T-helper 22 cell (primary cell): ENCODE measurements at places on chromosomes 2 and 18.

GRCh38 chr18:36352384-36352783 lies 54.9 kb downstream of the FHOD3 start:
- DNase-seq, result no peak

DNA sequence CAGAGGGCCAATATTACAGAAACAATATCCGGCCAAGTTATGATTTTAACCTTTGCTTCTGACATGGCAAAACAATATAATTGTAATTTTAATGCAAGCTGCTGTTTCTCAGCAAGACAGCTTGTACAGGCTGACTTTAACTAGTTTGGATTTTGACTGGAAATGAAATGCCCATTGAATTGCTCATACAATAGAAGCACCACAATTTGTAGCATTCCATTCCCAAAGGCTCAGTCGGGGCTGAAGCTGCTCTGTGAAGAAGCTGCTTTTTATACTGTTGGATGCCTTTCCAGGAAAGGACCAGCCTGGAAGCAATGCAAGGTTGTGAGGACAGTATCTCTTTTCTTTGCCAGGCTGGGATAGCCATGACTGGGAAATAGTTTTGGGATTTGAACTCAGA lies 677.0 kb upstream of the FANCL start:
- DNase-seq, result no peak

- no peak for DNase-seq
These were observed 8.4 kb upstream of the RNF125 start for GRCh38 chr18:32010124-32010721.

DNA sequence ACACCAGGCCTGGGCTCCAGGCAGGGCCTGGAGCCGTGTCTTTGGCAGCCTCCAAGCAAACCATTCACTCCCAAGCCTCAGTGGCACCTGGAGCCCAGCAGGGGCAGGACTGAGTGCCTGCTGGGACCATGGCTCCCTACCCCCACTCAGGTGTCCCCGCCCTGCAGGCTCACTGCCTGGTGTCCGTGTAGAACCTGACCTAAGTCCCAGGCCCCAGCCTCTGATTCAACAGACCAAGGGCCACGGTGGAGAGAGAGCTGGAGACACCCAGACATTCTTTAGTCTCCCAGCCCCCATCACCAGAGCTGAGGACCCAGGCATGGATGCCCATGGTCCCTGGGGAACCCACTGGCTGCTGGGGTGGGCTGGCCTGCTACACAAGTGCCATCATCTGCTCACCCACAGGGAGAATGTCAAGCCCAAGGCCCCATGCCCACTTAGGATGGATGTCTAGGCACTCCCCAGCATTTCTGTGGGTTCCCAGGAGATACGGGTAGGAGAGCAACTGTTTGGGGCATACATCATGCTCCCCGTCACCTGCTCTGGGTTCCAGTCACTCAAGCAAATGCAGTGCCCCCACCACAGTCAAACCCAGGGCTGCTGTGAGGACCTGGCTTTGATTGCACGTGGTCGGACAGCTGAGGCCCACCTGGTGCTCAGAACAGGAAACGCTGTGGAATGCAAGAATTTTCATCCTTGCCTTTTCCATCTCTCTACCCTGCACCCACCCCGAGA lies 42.9 kb upstream of the ATG16L1 start:
- DNase-seq, result no peak

- no peak for DNase-seq
These were observed 132.4 kb downstream of the BCL2 start for GRCh38 chr18:63187223-63187574.

GRCh38 chr2:171271971-171272436 lies 111.3 kb upstream of the TLK1 start:
- DNase-seq, result no peak

DNA sequence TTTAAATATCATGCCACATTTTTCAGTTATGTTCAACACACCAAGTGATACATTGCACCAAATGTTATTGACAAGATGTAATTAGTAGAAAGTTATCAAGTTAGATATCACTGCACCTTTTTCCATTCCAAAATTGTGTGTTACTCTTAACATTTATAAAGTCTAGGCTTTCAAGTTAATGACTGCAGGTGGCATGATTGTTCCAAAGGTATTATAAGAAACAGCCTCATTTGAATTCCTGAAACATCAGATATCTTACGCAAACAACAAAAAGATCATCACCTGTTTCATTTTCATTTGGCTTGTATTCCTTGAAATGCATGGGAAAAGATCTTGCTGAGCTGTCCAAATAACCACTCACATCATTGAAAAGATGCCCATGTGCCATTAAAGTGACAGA lies 1528.2 kb upstream of the ZEB2 start:
- no peak for DNase-seq

GRCh38 chr2:73987109-73987947 lies 2.6 kb downstream of the TET3 start:
- peak; percentile 11 for DNase-seq

- DNase-seq, result peak; percentile 17
These were observed 23.7 kb downstream of the TMEM127 start for GRCh38 chr2:96241900-96242611.

DNA sequence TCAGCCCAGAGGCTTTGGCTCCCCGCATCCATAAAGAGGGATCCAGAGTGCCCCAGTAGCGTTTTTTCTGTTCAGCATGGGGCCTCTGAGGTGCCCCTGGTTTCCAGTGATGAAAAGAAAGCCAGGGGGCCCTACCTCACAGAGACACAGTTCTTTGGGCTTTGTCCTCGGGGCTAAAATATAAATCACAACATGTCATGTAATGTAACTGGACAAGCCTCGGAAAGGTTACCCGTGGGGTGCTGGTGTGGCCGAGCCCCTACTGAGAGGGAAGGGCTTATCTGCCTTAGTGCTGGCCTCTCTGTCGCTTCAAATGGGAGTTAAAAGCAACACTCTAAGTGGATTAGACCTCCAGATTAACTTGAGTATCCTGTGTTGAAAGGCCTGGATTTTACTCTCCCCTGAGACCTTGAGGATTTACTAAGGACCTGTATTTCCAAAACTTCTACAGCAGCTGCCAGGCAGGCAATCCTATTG lies 251.6 kb upstream of the APCDD1 start:
- DNase-seq, result no peak

DNA sequence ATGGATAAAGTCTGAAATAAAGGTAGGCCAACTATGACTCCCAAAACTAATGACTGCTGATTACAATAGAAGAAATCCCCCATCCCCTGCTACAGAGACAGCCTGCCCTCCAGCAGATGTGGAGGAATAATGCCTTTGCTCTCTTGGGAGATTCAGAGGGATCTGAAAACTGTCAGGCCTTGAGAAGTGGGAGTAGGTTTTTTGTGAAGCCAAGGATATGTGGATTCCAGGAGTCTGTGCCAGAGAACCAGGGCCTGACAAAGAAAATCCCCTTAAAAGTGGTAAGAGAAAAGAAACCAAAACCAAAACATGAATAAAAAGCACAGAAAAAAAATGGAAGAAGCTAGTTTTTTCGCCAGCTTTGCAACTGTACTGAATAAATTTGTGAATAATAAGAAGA lies 397.6 kb downstream of the ZNF521 start:
- no peak for DNase-seq

- DNase-seq, result no peak
These were observed 2.3 kb upstream of the BCL11A start for GRCh38 chr2:60555783-60556139.

- no peak for DNase-seq
These were observed 673.8 kb upstream of the SALL3 start for GRCh38 chr18:78305789-78306188.

DNA sequence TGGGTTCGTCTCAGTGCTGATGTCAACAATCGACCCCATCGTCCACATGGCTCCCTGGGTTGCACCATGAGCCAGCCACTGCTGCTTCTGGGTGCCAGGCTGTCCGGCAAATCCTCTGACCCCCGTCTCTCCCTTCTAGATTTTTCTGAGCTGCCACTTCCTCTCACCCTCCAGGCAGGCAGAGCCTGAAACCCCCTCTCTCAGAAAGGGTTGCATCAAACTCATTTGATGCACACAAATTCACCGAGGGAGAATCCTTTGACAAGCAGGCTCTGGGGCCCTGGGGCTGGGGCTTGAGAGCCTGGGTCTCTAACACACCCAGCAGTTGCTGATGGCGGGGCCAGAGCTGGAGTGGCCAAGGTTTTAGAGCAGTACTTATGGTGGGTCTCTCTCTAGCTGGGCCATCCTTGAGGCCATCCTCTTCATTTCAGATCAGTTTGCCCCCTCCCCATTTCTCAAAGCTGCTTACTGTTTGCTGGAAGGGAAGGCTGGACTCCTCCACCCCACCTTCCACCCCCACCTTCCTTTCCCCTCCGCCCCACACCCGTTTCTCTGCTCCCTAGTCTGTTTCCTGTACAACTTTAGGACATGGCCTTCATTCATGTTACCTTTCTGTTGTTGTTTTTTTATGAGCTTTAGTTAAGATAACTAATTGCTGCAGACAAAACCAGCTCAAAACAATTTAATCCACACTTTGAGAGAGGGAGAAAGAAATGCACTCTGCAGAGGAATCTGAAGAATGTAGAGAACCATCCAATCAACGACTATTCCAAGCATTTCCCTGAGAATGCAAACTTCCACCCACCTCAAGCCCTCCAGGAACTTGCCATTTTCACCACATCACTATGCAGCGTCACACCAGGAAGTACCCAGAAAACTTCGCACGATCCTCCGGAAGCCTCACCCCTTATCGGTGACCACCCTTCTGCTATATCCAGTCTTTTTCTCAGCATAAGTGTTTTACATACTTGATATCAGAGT lies 69.5 kb downstream of the ARL4C start:
- no peak for DNase-seq

DNA sequence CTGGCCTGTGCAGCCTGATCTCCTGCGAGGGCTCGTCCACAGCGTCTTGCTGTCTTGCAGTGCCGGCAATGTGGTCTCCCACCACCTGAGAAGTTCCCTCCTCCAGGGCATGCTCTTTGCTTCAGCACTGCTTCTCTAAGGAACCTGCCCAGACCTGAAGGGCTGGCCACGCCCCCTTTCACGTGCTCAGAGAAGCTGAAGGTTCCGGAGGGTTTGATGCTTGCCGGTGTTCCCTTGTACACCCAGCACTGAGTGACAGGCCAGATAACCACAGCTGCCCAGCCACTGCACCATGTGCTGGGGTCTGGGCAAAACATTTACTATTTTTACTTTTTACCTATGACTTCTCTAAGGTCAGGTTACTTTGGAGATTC lies 1.7 kb upstream of the POLR2D start:
- peak; percentile 53 for DNase-seq

DNA sequence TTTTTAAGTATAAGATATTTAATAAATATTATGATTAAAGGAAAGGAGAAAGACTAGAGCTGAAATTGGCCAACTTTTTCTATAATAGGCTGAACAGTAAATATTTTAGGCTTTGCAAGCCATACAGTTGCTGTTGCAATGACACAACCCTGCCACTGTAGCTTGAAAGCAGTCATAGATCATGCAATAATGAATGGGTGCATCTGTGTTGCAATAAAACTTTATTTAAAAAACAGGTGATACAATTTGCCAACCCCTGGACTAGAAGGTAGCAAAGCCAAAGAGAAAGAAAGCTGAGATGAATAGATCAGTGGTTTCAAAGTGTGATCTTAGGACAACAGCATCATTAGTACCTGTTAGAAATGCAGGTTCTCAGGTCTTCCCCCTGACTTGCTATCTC lies 219.1 kb downstream of the SETBP1 start:
- DNase-seq, result no peak

- DNase-seq, result no peak
These were observed 1060.0 kb upstream of the DDX18 start for GRCh38 chr2:116754381-116755101.

DNA sequence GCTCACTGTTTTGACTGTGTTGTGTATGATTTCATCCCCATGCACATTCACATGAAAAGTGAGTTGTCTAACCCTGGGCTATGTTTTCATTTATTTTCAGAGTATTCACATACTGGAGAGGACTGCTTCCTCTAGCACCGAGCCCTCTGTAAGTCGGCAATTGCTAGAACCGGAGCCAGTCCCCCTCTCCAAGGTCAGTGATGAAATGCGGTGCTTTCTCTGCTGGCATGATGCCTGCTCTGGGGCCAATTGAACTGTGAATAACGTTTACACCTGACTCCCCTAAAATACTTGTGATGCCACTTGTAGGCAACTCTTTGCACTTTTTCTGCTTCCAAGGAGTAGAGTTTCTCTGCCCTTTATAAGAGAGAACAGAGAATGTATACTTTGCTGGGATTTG lies 126.9 kb downstream of the PRKRA start:
- DNase-seq, result no peak

DNA sequence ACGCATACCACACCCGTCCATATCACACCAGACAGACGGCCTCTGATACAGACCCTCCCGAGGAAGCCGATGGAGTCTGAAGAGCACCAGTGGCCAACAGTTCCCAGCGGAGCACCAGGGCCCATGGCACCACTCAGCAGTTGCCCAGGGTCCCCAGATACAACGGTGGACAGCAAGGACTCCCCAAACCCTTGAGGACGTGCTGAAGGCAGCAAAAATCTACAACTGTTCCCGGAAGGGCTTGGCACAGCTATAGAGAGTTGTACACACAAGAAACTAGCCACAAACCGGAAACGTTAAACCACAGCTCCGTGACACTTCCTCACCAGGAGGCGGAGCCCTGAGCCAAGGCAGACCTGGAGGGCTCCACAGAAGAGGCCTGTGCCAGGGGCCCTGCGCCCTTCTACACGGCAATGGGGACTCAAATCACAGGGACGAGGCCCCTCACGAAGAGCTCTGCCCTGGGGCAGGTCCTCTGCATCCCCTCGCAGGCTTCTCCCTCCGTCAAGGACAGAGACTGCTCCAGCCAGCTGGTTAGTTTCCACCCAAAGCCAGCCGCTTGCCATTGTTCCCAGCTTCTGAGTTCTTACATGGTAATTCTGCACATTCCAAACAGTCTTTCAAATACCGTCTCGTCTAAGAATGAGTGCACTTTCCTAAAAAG lies 133.4 kb downstream of the HDAC4 start:
- peak; percentile 88 for DNase-seq

DNA sequence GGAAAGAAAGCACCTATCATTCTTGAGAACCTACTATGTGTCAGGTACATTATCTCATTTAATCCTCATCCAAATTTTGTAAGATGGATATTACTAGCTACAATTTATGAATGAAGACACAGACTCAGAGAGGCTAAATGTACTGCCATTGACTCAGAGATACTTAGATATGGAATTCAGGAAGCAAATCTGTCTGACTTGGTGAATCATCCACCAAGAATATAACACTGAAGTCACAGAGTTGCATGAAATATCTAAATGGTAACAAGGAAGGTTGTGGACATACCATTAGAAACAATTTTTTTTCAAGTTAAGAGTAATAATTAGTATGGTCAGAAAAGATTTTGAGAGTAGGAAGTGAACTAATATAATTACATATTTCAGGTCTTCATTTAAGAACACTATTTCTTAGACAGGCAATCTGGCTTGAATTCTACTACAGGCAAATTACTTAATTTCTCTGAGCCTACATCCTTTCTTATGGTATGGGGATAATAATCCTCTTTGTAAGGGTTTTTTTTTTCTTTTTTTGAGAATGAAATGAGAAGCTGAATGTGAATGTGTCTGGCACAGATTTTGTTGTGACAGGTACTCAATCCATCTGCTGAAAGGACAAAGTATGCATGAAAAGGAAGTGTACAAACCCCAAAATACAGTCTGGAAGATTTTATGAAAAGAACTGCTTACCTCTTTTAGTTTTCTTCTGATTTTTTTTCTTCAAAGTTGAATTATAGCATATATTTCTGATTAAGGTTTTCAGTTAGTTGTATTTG lies 14.8 kb upstream of the C2orf66 start:
- DNase-seq, result no peak

- no peak for DNase-seq
These were observed 67.0 kb upstream of the APCDD1 start for GRCh38 chr18:10387399-10387798.
